ENCODE measurements at places on chromosomes 4 and X.

DNA sequence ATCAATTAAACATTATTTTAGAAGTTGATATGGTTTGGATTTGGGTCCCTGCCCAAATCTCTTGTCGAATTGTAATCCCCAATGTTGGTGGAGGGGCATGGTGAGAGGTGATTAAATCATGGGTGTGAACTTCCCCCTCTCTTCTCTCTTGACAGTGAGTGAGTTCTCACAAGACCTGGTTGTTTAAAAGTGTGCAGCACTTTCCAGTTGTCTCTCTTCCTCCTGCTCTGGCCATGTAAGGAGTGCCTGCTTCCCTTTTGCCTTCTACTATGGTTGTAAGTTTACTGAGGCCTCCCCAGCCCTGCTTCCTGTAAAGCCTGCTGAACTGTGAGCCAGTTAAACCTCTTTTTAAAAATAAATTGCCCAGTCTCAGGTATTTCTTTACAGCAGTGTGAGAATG is 141.4 kb downstream of the GALNTL6 start:
- no peak for DNase-seq

- peak; percentile 60 for DNase-seq
Measured at GRCh38 chr4:145935253-145936141, 3.1 kb downstream of the ZNF827 start.

- no peak for DNase-seq
Measured at GRCh38 chrX:24668111-24668510, 21.0 kb upstream of the PCYT1B start.

- DNase-seq: no peak
Measured at GRCh38 chr4:53322696-53323095, 43.2 kb downstream of the SCFD2 start.

- DNase-seq: no peak
Measured at GRCh38 chr4:142567199-142567598, 278.9 kb downstream of the INPP4B start.

DNA sequence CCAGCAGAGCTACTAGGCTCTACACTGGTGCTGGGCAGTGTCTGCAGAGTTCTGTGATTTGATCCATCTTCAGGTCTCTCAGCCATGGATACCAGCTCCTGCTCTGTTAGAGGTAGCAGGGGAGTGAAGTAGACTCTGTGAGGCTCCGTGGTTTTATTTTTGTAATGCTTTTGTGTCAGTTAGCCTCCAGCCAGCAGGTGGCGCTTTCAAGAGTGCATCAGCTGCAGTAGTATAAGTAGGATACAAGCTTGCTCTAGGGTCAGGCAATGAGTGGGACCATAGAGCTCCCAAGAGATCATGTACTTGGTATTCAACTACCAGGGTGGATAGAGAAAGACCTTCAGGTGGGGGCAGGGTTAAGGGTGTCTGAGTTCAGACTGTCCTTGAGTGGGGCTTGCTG is 362.5 kb upstream of the TRAM1L1 start:
- no peak for DNase-seq

- no peak for DNase-seq
Measured at GRCh38 chr4:66252291-66252690, 582.0 kb upstream of the EPHA5 start.

DNA sequence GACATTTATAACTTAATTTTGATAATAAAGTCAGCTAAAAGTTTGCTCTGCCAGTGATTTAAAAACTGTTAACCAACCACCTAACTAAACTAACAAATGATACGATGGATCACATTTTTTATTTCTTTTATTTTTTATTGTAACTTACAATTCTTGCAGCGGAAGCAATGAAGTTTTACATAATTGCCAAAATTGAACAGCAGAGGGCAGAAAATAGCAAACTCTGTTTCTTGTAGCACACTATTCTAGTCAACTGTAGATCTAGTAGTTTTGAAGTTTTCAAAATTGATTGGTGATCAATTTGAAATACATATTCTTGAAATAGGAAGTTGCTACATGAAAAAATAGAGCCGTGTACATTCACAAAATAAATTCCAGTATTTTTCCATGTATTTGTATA is 2.8 kb upstream of the GRIA2 start:
- DNase-seq: no peak

DNA sequence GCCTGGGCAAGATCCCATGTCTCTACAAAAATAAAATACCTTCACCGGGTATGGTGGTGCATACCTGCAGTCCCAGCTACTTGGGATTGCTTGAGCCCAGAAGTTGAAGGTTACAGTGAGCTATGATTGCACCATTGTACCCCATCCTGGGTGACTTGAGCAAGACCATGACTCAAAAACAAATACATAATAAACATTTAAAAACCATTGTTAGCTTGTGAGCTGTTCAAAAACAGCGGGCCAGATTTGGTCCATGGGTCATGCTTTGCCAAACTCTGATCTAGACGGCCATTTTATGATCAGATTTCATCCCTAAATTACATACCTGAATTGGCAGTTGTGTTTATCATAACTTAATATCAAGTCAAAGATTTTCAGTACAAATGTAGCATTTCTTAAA is 76.0 kb upstream of the GPM6B start:
- DNase-seq: no peak

Measured in right hindlimb (tissue), 1 donor.